ENCODE measurements at places on chromosomes 12 and 14.

DNA sequence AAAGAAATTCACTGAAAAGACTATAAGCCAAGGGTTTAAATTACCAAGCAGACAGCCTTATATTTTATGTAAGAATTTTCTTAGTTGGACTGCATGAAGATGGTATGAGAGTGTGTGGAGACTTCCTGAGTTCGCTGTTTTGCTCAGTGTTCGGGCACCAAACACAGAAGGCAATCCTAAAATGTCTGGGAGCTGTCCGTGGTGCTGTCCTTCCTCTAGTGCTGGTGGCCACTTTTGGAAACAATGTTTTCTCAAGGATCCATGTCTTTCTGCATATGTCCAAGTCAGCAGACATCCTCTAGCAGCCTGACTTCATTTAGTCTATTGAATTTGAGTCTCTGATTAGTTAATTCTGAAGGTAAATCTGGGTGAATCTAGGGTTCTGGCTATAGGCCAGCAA lies 135.8 kb downstream of the SLC8A3 start:
- no peak for DNase-seq

GRCh38 chr12:20520532-20520931 lies 152.2 kb downstream of the PDE3A start:
- DNase-seq = no peak

GRCh38 chr14:92783813-92784431 lies 10.2 kb upstream of the GOLGA5 start:
- no peak for DNase-seq

GRCh38 chr12:51814311-51815088 lies 34.0 kb downstream of the FIGNL2 start:
- DNase-seq = peak; percentile 36

- no peak for DNase-seq
These were observed 59.4 kb downstream of the TSPAN11 start for GRCh38 chr12:30985814-30986452.

- DNase-seq = no peak
These were observed 38.0 kb downstream of the CHGA start for GRCh38 chr14:92960706-92961566.

- no peak for DNase-seq
These were observed 47.1 kb upstream of the RERG start for GRCh38 chr12:15268309-15268708.

GRCh38 chr12:121423253-121423652 lies 23.3 kb downstream of the RNF34 start:
- no peak for DNase-seq

- no peak for DNase-seq
These were observed 29.4 kb downstream of the POLR3B start for GRCh38 chr12:106386813-106387535.

GRCh38 chr14:34104489-34105397 lies 153.9 kb upstream of the EGLN3 start:
- no peak for DNase-seq

DNA sequence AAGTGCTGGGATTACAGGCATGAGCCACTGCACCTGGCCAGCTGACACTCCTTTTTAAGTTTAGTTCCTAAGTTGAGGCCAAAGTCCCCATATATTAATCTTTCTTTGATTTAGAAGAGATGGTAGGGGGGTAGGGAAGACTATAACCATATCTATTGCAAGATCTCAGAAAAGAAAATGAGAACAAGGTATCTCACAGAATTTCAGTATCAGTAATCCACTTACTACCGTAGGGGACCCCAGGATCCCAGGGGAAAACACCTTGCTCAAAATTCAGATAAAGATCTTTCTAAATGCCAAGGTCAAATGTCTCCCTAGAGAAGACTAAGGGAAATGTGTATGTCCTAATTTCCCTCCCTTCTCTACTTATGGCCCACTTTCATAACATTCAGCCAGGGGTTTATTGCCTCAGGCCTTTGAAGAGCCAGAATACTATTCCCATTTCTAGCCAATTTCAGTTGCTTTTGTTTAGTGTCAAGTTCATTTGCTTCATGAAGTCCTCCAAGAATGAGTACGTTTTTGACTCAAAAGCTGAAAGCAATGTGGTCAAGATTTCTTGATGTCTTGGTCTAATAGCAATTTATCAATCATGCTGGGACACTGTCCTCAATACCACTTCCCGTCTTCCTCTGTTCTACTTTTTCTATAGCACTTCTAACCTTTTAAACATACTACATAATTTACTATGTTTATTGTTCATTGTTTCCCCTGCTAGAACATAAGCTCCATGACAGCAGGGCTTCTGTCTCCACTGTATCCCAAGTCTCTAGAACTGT lies 86.3 kb downstream of the DCAF5 start:
- no peak for DNase-seq

GRCh38 chr14:98175436-98175835 lies 1096.6 kb downstream of the BCL11B start:
- DNase-seq = no peak

GRCh38 chr12:112105891-112106290 lies 2.7 kb downstream of the NAA25 start:
- no peak for DNase-seq

GRCh38 chr12:49696723-49697122 lies 10.5 kb downstream of the FMNL3 start:
- DNase-seq = no peak

- DNase-seq = no peak
These were observed 10.9 kb downstream of the C12orf43 start for GRCh38 chr12:121005346-121005815.

DNA sequence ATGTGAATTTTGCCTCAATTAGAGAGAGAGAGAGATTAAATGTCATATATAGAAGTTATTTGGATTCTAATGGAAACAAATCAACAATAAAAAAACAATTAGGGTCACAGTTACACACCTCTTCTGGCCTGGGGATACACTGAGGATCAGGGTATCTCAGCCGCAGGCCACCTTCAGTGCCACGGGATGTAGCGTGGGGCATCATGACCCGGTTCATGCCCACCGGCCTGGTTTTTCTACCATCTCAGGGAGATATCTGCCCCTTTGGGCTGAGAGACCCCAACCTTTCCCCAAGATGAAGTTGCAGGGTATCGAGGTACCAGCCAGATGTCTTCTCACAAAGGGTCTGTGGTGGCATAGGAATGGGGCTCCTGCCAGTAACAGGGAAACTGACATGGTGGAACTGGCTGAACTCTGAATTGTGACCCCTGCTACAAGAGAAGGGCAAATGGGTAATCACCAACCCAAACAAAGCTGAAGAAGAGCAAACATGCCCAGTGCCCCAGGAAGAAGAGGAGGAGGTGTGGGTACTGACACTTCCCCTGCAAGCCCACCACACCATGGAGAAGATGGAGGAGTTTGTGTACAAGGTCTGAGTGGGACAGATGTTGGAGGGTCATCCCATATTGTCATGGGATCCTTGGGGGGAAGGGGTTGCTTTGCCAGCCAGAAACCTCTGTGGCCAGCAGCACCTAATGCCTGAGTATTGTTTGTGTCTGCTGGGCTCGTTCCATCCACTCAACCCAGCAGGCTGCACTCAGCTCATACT lies 19.5 kb downstream of the SERPINA3 start:
- no peak for DNase-seq

- DNase-seq = no peak
These were observed 7.7 kb downstream of the GATC start for GRCh38 chr12:120453977-120454376.

DNA sequence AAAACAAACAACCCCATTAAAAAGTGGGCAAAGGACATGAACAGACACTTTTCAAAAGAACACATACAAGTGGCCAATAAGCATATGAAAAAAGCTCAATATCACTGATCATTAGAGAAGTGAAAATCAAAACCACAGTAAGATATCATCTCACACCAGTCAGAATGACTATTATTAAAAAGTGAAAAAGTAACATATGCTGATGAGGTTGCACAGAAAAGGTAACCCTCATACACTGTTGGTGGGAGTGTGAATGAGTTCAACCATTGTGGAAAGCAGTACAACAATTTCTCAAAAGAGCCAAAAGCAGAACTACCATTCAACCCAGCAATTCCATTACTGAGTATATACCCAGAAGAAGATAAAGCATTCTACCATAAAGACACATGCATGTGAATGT lies 18.2 kb downstream of the PDE6H start:
- DNase-seq = no peak

- no peak for DNase-seq
These were observed 214.3 kb upstream of the NUDT4 start for GRCh38 chr12:93163260-93164036.

GRCh38 chr12:114780746-114781399 lies 96.9 kb upstream of the TBX3 start:
- no peak for DNase-seq

GRCh38 chr14:81716953-81717352 lies 183.3 kb upstream of the SEL1L start:
- DNase-seq = no peak

DNA sequence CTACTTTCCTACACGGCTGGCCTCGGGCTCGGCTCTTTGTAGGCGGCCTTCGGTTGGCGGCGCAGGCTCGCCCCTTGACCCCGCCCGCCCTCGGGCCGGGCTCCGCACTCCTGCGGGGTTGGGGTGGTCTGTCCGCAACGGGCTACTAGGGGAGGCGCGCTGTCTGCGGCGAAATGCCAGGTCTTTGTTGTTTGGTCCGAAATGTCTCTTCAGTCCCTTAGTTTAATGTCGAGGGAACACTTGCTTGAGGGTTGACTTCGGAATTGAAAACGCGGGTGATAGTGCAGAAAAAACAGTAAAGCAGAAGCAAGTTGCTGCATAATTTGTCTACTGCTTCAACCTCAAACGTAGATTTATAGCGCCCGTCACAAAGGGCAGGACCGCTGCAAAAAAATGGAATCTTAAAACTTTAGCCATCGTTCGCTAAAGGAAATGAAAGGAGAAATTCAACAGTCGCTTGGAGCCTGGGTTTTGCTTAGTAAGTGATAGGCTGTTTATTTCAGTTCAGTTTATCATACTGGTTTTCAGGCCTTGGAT lies 390 bp downstream of the JKAMP start:
- DNase-seq = no peak

DNA sequence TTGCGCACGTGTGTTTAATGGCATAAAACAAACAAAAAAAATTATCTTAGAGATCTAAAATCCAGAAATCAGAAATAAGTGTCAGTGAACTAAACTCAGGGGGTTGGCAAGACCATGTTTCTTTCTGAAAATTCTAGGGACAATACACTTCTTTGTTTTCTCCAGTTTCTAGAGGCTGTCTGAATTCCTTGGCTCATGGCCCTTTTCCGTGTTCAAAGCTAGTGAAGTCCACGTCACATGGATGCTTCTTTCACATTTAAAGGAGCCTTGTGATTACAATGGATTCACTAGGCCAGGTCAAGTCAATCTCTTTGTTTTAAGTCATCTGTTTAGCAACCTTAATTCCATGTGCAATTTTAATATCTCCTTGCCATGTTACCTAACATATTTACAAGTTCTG lies 22.4 kb downstream of the SLCO1B3 start:
- no peak for DNase-seq

- no peak for DNase-seq
These were observed 71.0 kb downstream of the TRAFD1 start for GRCh38 chr12:112196196-112196875.

- DNase-seq = no peak
These were observed 131.6 kb downstream of the SAMD4A start for GRCh38 chr14:54698501-54698900.

- DNase-seq = no peak
These were observed 30.4 kb downstream of the NPAS3 start for GRCh38 chr14:32968972-32969544.

DNA sequence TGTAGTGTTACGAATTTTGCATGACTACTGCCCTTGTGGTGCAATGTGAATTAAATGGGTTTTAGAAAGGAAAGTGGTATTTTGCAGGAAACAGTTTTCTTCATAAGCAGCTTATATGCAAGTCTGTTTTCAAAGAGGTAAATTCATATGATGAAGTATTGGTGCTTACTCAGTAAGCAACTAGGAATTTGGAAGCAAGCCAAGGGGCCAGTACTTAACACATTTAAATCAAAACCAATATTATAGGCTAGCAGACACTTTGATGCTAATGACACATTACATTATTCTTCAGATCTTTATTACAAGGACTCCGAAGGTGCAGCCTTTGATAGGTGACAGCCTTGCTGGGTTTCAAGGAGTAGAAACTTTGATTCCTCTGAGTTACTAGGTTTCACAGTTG lies 23.1 kb downstream of the MGAT4C start:
- DNase-seq = no peak

GRCh38 chr12:43396671-43397070 lies 155.3 kb downstream of the ADAMTS20 start:
- no peak for DNase-seq

GRCh38 chr14:57760896-57761295 lies 105.0 kb downstream of the SLC35F4 start:
- no peak for DNase-seq

Data from activated CD8-positive, alpha-beta memory T cell treated with anti-CD3 and anti-CD28 coated beads for 4 hours (primary cell).